Natural killer cell treated with Interleukin-12 subunit alpha and Interleukin-12 subunit beta and Interleukin-15 and Interleukin-18, amount 100 ng/mL, for 72 hours (primary cell): ENCODE measurements at places on chromosomes 5 and 9. TPM values are rescaled to one million over a fixed set of nuclear protein-coding genes. Genes with fewer than 3 reads are reported as not detected.

The SPATA31A3 gene
- total RNA-seq = not detected

The CD72 gene
- 7.0 TPM for total RNA-seq

The FREM1 gene
- not detected for total RNA-seq

The MOB3B gene
- total RNA-seq = 0.11 TPM

The FST gene
- not detected for total RNA-seq
